Smooth muscle cell of the brain vasculature (primary cell): ENCODE measurements at places on chromosomes 7 and 10.
A peak's percentile ranks its signal among the peaks of the same experiment; 100 is the strongest.

DNA sequence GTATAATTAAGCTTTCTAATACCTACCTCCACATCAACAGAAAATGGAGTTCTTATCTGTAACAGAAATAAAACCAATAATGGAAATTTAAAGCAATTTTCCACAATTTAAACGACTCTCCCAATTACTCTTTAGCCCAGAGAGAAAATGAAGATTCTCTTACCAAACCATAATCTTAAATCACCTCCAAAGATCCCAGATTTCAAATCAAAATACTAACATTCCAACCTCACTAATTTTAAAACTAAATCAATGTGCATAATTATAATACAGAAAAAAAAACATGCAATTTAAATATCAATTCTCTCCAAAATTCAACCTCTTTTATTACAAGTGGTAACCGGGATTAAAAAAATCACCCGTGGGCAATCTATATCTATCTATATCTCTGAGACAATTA is 1.5 kb downstream of the HERC4 start:
- no peak for DNase-seq

GRCh38 chr7:143279186-143280098 is 5.3 kb upstream of the TMEM139 start:
- peak; percentile 12 for DNase-seq

- DNase-seq = no peak
Measured at GRCh38 chr10:87716348-87716670, 56.6 kb downstream of the PAPSS2 start.

DNA sequence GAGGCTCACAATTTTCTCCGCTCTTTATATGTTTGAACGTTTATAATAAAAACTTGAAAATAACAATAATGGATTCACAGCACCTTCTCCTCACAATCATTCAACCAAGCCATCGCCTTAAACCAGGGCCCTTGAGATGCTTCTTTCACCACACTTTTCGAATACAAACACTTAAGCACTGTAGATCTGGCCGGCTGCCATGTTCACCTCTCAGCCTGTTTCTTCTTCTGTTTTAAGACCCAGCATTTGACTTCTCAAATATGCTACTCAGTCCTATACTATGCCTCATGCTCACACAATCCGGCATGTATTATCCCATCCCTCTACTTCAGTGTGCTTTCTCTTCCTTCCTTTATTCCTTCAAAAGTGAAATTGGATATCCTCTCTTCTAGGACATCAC is 280.6 kb downstream of the TFEC start:
- no peak for DNase-seq

- no peak for DNase-seq
Measured at GRCh38 chr10:75400163-75400770, 1.3 kb downstream of the ZNF503 start.
